Heart left ventricle (tissue), 16 donors: ENCODE measurements at places on chromosomes 2 and 18.

- DNase-seq, result no peak
Observed at GRCh38 chr2:240225660-240226475, 85.4 kb upstream of the OTOS start.

GRCh38 chr18:79680891-79681339 lies 1.3 kb downstream of the CTDP1 start:
- DNase-seq, result no peak

DNA sequence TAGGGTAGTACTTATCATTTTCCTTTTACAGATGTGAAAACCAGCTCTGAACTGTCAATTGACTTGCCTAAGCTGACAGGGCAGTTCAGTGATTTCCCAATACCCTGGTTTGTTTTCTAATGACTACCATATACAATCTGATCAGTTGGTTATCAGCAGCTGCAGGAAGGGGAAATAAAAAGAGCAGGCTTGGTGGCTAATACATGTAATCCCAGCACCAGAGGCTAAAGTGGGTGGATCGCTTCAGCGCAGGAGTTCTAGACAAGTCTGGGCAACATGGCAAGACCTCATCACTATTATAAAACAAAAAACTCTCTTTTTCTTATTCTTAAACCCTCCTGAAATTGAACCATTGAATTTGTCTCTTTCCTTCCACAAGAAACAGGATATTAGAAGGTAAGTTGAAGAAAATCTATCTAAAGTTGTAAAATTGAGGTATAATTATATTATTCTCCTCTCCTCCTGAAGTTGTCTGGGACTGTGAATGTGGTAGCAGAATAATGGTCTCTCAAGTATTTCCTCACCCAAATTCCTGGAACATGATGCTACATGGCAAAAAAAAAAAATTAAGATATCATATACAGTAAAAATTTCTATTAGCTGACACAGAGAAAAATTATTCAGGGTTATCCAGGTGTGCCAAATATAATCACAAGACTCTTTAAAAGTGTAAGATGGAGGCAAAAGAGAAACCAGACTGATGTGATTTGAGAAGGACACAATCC lies 1441.6 kb downstream of the SUCLG1 start:
- no peak for DNase-seq

DNA sequence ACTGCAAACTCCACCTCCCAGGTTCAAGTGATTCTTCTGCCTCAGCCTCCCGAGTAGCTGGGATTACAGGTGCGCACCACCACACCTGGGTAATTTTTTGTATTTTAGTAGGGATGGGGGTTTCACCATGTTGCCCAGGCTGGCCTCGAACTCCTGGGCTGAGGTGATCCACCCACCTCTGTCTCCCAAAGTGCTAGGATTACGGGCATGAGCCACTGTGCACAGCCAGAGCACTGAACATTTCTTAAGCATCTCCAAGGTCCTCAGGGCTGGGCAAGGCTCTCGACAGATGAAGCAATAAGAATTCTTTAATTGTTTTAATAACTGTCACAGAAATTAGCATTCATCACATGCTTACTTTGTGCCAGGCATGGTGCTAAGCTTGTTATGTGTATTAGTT lies 4.1 kb downstream of the ATOH8 start:
- no peak for DNase-seq

DNA sequence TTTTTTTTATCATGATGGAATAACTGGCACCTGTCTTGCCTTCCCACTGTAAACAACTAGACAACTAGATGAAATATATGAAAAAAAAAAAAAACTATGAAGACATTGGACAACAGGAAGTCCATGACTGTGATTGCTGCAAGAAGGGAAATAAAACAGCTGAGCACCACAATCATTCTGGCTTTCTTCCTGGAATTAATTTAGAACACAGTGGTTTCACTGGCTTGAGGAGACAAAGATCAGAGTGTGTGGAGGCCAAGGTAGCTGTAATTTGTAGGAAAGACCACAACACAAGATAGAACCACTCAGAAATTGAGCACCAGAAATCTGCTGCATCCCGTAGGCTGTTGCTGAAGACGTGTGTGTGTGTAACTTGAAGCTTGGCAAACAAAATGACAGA lies 121.1 kb upstream of the PID1 start:
- no peak for DNase-seq

DNA sequence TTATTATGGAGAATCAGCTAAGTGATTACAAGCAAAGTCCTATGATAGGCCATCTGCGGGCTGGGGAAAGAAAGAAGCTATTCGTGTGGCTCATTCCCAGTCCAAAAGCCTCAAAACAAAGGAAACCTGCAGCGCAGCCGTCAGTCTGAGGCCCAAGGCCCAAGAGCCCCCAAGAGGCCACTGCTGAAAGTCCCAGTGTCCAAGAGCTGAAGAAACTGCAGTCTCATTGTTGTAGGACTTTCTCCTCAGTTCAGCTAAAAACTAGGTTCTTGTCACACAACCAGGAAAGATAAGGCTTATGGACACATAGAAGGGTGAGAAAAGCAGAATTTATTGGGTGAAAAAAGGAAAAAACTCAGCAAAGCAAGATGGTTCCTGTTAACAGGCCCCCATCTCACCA lies 143.2 kb downstream of the RHBDD1 start:
- no peak for DNase-seq

- peak; percentile 34 for DNase-seq
Observed at GRCh38 chr2:25566694-25567093, 106.7 kb downstream of the DTNB start.

GRCh38 chr2:236177604-236177966 lies 9.4 kb upstream of the GBX2 start:
- DNase-seq, result peak; percentile 59

DNA sequence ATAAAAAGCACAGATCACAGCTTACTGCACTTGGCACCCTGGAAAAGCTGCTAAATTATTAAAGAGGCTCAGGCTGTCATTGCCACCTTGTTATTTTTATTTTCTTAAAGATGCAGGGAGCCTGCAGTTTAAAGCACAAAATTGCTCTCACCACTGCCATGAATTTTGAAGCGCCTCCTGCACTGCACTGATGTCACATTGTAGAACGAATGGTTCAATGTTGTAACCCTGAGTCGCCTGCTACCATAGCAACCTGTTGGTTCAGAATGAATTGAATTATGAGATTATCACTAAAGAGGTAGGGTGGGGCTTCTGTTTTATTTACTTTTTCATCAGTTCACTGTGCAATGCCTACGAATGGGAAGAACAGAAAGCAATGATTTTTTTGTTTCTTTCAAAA lies 16.5 kb downstream of the SCG2 start:
- DNase-seq, result no peak

GRCh38 chr2:181785691-181786344 lies 105.5 kb upstream of the NEUROD1 start:
- DNase-seq, result no peak

GRCh38 chr2:107062173-107062572 lies 176.2 kb upstream of the ST6GAL2 start:
- DNase-seq, result no peak

GRCh38 chr2:106054321-106054720 lies 139.8 kb downstream of the UXS1 start:
- no peak for DNase-seq

GRCh38 chr2:82994151-82994550 lies 1464.9 kb downstream of the SUCLG1 start:
- no peak for DNase-seq

DNA sequence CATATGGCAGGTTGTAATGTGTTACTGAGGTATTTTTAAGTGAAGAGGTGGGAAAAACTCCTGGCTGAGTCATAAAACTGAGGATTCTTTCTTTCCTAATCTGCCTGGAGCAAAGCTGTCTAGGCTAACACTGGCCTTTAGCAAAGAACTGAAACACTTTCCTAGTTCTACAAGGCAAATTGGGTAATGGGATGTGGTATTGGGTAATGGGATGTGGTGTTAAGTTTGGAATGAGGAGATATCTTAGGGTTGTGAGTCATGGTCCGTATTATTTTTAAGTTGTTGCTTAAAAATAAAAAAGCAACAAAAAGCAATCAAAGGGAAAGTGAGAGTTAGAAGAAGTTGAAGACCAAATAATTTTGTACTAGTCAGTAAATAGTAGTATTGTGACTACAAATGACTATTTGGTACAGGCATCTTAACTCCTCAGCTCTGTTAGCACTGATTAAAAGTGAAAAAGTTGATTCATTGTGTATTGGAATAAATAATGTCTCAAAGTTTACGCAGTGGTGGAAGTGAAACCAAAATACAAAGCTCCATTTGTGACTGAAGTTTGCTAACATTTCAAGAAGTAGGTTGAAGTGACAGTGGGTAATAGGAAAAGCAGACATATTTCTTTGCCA lies 216.8 kb downstream of the CAMKMT start:
- DNase-seq, result no peak

GRCh38 chr2:156492979-156493378 lies 56.8 kb downstream of the GPD2 start:
- no peak for DNase-seq

GRCh38 chr2:101956465-101957438 lies 35.0 kb upstream of the IL1R2 start:
- DNase-seq, result no peak

DNA sequence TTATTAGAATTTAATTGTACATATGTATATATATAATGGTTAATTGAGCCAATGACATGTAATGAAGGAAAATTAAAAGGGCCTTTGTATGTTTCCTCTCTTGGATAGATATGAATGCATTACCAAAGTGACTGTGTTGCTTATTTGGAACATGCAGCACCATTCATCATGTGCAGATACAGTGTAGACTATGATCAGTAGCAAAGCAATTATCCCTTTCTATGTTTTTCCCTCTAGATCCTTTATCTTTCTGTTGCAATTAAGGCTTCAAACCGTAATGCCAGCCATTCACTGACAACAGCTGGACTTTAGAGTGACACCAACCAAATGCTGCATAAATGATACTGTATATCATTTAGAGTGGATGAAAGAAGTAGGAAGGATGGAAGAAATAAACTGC lies 565.2 kb downstream of the NRXN1 start:
- DNase-seq, result no peak

- DNase-seq, result no peak
Observed at GRCh38 chr18:8912348-8913326, 189.9 kb upstream of the NDUFV2 start.

DNA sequence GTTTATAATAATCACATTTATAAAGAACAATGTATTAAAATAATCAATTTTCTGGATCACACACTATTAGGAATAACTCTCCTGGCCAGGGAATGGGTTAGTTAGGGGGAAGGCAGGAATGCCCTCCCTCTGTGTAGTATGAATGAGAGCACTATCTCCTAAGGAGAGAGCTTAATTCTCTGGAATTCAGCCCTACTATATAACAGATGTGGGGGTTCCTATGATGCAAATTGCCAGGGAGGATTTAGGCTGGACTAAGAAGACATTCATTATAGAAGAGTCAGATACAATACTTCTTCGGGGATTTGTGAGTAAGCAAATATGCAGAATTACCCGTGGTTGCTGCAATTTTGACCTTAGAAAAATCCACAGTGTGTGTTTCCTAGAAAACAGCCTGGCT lies 250.1 kb upstream of the VRK2 start:
- DNase-seq, result no peak

GRCh38 chr2:161237392-161238264 lies 70.6 kb upstream of the PSMD14 start:
- DNase-seq, result peak; percentile 52

DNA sequence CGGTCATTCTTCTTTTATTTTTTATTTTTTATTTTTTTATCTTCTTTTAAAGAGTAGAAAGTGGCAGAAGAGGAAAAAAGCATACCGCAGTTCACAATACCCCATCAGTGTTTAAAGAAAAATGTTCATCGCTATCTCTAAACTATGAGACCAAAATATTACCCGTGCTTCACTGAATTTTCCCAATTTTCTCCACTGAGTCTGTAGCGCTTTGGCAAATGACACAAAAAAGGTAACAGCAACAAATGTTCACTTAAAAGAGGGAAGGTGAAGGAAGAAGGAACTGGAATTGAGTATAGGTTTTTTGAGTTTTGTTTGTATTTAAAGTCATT lies 15.1 kb upstream of the RIOK3 start:
- DNase-seq, result no peak

DNA sequence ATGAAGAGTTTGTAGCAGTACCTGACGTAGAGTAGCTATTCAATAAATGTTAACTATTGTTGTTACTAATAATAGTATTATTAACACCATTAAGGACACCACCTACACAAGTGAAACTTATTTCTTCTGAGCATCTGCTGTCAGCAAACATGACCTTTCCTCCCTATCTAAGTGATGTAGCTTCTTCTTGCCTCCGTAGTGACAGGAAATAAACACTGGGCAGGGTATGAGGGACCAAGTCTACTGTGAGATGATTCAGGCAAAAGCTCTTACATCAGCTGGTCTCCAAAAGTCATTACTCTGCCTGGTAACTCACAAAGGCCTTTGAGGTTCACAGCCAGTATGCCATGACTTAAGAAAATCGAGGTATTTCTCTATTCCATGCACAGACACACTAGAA lies 750.5 kb downstream of the CPS1 start:
- DNase-seq, result no peak
